ENCODE measurements at places on chromosomes 7 and 10. TPM values are rescaled to one million over a fixed set of nuclear protein-coding genes. Genes with fewer than 3 reads are reported as not detected.

The CREB5 gene
- total RNA-seq, result 0.09 TPM

The C10orf53 gene
- total RNA-seq, result not detected

The SPDYE8 gene
- total RNA-seq, result not detected

The MYO1G gene
- total RNA-seq, result 192 TPM

The UNCX gene
- total RNA-seq, result not detected

The OR2A5 gene
- not detected for total RNA-seq

The LIPK gene
- not detected for total RNA-seq

The CCL24 gene
- not detected for total RNA-seq

The OR2AE1 gene
- 1.3 TPM for total RNA-seq

The LIPJ gene
- 0.21 TPM for total RNA-seq

The SPDYE2B gene
- total RNA-seq, result not detected

The ADAM8 gene
- 107 TPM for total RNA-seq

GRCh38 chr10:69062901-69063300 is 25.0 kb upstream of the SRGN start:
- DNase-seq, result no peak

DNA sequence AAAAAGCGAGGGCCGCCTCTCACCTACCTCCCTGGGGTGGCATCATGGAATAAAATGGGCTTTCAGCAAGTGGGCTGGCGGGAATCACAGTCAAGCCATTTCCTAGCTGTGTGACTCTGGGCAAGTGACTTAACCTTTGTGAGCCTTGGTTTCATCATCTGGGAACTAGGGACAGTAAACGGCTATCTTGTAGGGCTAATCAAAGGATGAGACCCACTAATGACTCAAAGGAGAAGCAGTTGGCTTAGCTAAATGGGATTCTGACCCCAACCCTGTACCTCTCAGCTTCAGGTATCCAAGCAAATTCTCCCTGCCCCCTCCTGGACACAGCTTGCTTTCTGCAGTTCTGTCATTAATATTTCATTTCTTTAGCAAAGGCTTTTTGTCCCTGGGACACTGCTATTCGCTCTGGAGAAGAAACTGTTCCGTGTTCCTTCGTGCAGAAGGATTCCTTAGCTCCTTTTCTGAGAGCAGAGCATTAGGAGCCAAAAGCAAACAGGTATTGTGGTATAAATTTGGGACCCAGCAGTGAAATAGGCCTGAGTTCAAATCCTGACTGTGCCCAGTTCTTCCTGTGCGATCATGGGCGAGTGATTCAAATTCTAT is 25.9 kb downstream of the TRIM8 start:
- no peak for DNase-seq

DNA sequence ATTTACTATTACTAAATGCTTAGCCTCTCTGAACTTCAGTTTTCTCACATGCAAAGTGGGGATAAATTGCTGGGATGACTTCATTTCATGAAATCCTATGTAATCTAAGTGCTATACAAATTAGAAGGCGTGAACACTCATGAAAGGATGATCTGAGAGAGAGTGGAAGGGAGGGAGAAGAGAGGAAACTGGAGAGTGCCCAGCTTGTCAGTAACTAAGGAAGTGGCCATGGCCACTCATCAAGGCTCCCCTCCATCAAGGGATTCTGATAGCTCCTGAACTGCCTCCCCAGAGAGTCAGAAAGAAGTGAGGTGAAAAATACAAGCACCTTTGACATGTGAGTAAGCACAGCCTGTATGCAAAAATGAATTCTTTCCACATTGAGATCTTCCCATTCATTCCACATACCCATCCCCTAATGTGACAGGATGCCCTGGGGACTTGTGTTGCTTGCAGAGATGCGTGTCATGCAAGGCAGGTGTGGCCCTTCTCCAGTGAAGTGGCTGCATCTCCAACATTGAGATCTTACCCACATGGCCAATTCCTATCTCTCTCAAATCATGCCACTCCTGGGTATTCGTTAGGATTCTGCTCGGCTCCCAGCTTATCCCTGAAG is 76.5 kb upstream of the ITPRID1 start:
- no peak for DNase-seq

GRCh38 chr10:122541541-122542002 is 19.0 kb upstream of the DMBT1 start:
- no peak for DNase-seq

GRCh38 chr7:138879356-138879755 is 81.4 kb upstream of the ATP6V0A4 start:
- no peak for DNase-seq

DNA sequence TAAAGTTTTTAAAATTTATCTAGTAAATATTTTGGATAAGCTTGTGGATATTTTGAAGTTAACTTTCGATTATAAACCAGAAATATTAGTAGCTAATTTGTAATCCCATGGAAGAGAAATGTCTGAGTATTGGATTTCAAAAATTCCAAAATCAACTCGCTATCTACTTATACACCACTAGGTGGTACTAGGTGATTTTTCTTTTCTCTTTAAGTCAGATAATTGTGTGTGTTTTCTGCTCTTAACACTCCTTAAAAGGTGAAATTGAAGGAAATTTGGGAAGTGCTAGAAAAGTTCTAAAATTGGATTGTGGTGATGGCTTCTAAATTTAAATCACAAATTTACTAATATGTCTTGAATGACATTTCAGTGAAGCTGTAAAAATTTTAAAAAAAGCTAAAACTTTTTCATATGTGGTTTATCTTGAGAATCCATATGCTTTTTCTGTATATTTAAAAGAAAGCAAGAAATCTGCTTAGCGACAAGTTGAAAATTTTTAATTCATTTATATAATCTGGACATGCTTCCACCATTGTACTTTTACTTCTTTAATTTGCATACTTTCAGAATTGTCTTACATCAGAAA is 90.2 kb downstream of the IPMK start:
- DNase-seq, result no peak

- no peak for DNase-seq
Observed at GRCh38 chr7:99137411-99138180, 6.3 kb downstream of the SMURF1 start.

DNA sequence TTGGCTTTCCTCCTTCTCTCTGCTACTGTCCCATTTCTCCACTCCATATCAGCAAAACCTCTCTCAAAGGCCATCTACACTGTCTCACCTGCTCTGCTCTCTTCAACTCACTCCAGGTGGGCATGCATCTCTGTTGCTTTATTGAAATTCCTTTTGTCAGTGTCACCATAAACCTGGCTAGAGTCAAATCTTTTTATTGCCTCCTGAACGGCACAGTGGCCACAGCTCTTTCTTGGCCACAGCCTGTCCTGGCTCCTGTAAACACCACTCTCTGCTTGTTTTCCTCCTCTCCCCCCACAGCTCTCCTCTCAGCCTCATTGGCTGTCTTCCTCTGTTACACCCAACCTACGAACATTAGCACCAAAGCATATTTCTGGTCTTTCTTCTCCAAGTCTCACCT is 31.1 kb upstream of the TMEM273 start:
- no peak for DNase-seq

GRCh38 chr10:124577651-124578050 is 116.0 kb downstream of the LHPP start:
- DNase-seq, result no peak

GRCh38 chr10:119567978-119568377 is 25.5 kb upstream of the RGS10 start:
- DNase-seq, result no peak

DNA sequence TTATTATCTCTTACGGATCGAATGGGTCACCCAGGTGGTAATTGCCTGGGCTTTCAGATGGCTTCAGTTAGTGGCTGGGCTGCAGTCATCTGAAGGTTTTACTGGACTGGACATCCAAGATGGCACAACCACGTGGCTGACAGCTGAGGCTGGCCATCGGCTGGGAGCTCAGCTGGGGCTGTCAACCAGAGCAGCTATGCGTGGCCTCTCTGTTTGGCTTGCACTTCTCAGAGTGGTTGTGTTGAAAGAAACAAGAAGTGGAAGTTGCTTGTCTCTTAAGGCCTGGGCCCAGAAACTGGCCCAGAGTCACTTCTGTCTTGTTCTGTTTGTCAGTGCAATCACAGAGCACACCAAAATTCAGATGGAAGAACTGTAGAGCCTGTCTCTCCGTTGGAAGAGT is 5.7 kb upstream of the GDI2 start:
- DNase-seq, result no peak

GRCh38 chr10:90318659-90319058 is 539.2 kb downstream of the HTR7 start:
- no peak for DNase-seq

DNA sequence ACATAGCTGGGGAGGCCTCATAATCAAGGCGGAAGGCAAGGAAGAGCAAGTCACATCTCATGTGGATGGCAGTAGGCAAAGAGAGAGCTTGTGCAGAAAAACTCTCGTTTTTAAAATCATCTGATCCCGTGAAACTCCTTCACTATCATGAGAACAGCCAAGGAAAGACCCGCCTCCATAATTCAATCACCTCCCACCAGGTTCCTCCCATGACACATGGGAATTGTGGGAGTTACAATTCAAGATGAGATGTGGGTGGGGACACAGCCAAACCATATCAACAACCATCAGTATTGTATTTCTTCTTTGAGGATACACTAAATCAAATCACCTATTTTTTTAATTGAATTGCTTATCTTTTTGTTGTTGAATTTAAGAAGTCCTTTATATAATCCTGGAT is 16.7 kb downstream of the POT1 start:
- no peak for DNase-seq

DNA sequence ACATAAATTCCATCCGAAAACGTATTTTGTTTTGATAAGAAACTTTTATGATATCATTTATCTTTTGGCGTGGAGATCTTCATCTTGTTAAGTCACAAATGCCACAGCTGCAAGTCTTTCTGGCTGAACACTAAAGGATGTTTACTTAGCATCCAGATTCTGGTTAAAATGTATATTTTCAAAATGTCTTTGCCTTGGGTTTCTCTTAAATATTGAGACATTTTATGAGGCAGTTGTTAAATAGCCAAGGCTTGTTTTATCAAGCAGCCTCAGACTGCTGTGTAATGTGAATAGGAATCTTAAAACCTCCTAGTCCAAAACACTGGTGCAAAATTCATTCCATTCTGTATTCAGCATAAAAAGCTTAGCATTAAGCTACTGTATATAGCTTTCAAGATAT is 136.3 kb upstream of the FZD1 start:
- DNase-seq, result no peak

- DNase-seq, result no peak
Observed at GRCh38 chr7:119964065-119964464, 308.9 kb upstream of the KCND2 start.

DNA sequence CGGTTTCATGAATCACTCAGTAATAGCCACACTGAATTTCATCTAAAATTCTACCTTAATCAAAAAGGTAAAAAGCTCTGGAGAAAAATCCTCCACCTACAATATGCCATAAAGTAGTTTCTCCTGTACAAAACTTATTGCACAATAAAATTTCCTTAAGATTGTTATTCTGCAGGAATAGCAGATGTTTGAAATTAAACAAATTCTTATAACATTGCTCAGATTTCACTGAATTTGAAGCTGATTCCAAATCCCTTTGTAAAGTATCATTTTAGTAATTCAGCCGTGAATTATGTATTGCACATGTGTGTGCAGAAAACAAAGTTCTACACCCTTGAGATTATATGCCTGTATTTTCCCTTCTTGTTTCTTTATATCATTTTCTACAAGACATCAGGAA is 123.8 kb downstream of the AMPH start:
- no peak for DNase-seq

DNA sequence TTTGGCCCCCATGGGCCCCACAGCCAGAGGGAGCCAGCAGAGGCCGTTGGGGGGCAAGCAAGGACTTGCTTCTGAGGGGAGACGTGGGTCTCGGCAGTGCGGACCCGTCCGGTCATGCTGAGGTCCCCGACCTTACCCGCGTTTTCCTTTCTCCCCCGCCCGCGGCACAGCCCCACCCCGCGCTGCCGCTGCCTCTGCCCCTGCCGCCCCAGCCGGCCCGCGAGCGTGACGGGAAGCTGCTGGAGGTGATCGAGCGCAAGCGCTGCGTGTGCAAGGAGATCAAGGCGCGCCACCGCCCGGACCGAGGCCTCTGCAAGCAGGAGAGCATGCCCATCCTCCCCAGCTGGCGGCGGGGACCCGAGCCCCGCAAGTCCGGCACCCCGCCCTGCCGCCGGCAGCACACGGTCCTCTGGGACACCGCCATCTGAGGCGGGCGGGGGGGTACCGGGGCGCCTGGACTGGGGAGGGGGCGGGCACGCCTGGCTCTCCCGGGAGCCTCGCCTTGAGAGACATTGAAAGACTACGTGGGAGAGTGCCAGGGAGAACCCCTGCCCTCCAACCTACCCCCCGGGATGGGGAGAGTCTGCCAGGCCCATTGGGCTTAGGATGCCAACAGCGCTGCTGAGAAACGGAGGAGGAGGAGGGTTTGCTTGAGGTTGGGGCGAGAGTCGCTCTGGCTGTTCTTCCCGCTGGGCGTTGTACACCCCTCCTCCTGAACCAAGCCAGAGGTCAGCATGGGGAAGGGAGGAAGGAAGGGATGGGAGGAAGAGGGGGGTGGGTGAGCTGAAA is 9.9 kb downstream of the NYAP1 start:
- peak; percentile 53 for DNase-seq

- DNase-seq, result no peak
Observed at GRCh38 chr10:31095677-31096560, 64.3 kb upstream of the ZNF438 start.

GRCh38 chr10:123620621-123621020 is 45.5 kb upstream of the GPR26 start:
- DNase-seq, result no peak

- DNase-seq, result no peak
Observed at GRCh38 chr7:102993718-102994029, 80.9 kb downstream of the LRRC17 start.

- DNase-seq, result no peak
Observed at GRCh38 chr7:80661729-80662128, 23.3 kb downstream of the CD36 start.

GRCh38 chr7:134060874-134061273 is 66.3 kb upstream of the LRGUK start:
- DNase-seq, result no peak

- no peak for DNase-seq
Observed at GRCh38 chr10:70503776-70504175, 25.2 kb downstream of the PALD1 start.

- DNase-seq, result no peak
Observed at GRCh38 chr7:41013117-41013516, 689.8 kb downstream of the INHBA start.

- no peak for DNase-seq
Observed at GRCh38 chr10:58016614-58017013, 251.1 kb downstream of the IPMK start.

DNA sequence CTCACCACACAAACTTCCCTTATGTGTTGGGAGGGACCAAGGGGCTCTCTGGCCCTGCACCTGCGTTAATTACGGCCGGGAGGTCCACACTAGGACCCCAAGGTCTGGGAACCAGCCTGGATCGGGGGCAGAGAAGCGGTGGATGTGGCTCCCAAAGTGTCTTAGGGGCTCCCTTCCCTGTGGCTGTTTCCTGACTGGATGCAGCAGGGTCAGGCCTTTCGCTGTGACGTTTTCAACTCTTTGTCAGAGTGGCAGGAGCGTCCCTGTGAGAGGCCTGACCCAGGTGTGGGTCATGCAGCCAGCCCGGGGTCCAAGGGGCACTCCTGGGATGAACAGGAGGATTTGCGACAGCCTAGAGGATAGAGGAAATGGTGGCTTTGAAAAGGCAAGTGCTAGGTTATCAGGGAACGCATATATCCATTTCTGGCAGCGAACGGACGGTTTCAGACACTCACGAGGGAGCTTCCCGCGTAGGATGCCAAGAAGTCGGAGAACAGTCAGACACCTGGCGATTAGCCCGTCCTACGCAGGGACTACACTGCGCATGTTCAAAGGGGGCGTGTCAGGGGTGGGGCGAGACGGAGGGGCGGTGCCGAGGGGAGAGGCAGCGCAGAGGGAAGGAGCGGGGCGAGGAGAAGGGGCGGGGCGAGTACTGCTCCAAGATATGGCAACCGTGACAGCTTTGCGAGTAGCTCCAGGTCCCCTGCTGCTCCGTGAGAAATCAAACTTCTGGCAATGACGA is 46.2 kb upstream of the ZNF716 start:
- DNase-seq, result no peak
